ENCODE measurements at places on chromosomes 6 and 20.

DNA sequence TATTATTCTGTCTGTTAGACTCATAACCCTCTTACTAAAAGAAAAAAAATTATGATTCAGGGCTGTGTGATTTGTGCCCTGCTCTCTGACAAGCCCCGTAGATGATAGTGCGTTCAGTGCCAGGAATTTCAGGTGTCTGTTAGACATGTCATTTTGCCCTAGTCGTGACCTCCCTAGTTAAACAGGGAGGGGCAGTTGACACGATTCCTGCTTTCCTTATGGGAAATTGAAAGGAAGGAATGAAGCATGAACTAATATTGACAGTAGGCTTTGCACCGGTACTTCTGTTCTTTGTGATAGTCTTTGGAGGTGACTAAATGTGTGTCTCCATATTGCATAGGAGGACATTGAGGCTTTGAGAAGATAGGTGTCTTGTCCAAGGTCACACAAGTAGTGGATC lies 26.3 kb downstream of the RPRD1B start:
- DNase-seq = no peak

DNA sequence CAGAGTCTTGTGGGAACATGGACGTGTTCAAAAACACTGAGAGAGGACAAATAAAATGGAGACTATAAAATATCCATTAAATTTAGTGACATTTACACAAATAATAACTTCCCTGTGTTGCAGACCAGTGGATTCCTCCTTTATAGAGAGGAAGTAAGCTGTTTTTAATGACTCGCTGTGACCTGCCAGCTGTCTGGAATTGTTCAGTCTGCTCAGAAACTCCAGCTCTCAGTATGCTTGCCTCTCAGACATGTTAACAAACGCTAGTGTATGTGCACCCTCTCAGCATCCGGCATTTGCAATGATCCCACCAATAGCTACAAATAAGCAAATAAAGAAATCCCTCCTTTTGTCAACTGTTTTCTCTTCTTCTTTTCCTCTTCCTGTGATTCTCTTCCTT lies 158.0 kb upstream of the TCF21 start:
- no peak for DNase-seq

DNA sequence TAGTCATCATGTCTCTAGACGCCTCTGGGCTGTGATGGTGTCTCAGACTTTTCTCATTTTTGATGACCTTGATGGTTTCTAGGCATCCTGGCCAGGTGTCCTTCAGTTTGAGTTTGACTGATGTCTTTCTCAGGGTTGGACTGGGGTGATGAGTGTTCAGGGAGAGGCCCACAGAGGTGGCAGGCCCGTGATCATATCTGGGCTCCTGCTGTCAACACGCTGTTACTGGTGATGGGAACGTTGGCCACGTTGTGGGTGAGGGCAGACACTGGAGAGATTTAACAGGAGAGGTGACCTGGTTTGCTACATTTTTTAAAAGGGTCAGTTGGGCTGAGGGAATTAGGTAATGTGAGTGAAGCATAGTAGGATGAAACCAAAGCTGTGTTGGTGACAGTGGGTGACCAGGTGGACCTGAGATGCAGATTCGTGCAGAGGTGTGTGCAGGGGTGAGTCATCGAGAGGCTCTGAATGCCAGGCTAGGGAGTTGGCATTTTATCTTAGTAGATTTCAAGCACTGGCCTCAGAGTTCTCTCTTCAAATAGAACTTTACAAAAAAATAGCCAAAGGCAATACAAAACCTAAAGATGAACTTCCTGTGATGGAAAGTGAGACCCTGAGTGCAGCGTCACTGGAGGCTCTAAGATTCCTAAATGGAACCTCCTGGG lies 174.1 kb downstream of the CDH26 start:
- no peak for DNase-seq

DNA sequence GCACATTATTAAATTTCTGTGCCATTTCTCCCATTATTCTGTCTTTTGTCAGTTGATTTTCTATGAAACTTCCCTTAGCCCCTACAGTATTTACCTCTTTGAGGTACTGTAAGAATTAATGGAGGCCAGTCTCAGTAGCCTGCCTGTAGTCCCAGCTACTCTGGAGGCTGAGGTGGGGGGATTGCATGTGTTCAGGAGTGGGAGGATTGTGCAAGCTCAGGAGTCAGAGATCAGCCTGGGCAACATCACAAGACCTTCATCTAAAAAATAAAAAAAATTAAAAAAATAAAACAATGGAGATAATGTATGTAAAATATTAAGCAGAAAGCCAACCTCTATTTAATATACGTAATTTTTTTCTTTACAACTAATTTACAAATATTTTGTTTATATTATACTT lies 77.8 kb downstream of the OR2B2 start:
- DNase-seq = no peak

DNA sequence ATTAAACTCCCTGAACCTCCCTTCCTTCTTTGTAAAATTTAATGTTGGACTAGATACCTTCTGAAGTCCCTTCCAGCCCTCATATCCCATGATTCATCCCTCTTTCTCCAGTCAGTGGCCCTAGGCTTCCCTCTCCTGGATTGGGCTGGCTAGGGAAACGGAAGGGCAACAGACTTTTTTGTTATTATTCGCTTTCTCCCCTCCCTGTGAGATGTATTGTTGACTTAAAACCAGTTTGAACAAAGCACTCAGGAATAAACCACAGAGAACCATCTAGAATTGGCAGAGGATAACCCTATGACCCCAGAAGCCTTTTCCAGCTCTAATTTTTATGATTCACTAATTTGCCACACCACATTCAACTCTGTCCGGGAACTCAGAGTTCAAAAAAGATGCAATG lies 239.7 kb upstream of the SUPT3H start:
- DNase-seq = no peak

DNA sequence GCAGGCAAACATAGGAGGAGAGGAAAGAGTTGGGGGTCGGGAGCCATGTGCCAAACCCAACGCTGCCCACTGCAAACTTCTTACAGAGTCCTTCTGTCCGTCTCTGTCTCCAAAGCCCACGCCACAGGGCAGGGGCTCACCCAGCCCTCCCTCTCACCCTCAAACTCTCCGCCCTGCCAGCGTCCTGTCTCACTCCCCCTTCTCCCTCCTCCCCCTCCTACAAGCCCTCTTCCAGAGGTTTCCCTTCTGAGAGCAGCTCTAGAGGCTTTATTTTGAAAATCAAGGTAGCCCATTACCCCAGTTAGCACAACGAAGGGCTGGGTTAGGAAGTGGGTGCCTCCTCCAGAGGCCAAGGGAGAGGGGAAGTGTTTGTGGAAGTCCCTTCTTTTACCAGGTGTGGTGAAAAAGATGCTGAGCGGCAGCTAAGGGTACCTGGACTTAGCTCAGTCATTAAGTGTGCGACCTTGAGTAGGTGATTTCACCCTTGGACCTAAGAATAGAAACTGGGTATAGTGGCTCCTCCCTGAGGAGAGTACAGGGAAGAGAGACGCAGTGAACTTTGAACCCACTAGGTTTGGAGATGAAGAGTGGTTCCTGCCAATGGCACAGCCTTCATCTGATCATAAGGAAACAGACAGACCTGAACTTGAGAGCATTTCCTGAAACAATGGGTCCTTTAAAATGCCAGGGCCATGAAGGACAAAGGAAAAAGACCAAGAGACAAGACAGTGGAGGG lies 123.8 kb downstream of the BANF2 start:
- DNase-seq = no peak

DNA sequence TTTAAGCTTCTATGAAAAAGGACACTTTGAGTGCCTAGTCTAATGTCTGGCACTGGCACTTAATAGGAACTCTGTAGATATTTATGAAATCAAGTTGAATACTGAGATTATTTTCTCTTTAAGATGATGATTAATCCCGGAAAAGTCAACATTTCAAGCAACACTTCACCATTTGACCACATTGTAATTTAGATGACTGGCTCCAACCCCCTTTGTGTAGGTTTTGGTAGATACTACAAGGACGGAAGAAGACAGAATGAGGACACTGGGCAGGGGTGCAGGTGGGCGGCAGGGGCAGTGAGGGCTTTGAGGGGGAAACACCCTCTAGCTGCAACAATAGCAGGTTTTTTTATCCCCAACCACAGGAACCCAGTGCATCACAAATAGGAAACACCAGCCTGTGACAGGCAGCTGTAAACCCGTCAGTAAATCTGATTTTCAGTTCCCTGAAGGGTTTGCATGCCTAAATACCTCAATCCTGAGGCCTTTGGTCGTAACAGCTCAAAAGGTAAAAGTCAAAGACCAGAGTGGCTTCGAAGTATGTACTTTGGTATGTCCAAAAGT lies 4.6 kb downstream of the DTNBP1 start:
- DNase-seq = no peak

- no peak for DNase-seq
These were observed 278.2 kb downstream of the CLIC5 start for GRCh38 chr6:45737331-45738056.

GRCh38 chr6:113481910-113482309 lies 375.2 kb upstream of the MARCKS start:
- no peak for DNase-seq

DNA sequence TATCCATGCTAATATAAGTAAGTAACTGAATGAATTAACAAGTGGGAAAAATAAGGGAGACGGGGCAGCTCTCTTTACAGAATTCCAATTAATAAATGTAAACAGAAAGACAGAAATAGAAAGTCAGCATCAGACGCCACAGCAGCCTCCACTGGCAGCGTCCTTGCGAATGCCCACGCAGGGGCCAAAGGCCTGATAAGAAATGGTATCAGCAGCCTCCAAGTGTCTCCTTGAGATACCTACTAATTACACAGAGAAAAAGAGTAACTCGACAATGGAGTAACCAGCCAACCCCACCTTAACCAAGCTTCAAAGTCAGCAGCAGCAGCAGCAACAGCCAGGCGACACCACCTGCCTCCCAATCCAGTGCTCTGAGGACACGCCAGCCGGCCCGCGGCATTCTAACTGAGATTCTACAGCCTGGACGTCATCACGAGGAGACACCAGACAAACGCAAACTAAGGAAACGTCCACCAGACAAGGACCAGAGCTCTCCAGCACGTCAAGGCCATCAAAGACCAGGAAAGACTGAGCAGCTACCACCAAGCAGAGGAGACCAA lies 78.8 kb downstream of the TAF4 start:
- DNase-seq = no peak

GRCh38 chr6:18492972-18493371 lies 105.8 kb downstream of the RNF144B start:
- DNase-seq = no peak

DNA sequence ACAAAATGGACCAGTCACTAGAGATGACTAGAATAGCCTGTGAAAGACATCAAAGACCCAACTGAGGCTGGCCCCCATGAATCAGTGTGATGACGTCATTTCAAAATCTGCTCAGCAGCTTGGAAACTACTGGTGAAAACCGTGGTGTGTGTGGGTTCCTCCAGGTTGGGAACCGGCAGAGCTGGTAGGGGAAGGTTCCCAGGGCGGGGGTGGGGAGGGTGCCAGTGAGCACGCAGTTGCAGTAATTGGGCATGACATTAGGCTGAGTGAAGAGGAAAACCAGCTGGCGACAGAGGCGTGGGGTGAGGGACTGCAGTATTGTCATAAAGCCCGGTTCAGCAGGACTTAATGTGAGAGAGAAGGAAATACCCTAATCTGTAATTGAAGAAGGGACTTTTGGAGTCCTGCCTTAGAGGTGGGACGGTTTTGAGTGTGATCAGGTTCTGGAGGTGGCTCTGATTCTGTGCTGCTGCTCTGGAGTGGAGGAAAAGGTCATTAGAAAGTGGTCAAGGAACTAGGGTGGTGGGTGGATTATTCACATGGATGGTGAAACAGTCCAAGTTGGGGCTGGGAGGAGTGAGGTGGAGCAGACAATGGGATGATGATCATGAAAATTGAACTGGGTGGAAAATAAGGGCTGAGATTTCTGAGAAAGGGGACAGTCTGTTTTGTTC lies 52.0 kb upstream of the MTHFD1L start:
- DNase-seq = no peak

GRCh38 chr6:134238960-134239795 lies 78.7 kb downstream of the SGK1 start:
- DNase-seq = no peak

GRCh38 chr6:10312445-10312844 lies 102.4 kb downstream of the TFAP2A start:
- no peak for DNase-seq

DNA sequence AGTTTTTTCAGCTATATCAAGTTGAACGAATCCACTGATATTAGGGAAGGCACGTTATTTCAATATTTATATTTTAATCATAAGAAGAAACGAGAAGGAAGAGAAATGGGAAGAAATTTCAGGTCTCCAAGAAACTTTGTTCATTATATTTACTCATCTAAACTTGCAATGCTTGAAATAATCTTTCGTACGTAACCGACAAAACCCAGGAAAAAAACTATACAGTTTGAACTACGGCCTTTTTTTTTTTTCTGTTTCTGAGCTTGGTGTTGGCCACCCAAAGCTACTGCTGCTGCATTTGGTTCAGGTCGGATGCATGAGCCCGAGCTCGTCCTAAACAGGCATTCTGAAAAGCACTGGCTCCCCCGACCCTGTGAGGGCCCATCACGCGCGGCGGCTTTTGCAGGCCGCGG lies 548 bp downstream of the PERP start:
- DNase-seq = no peak

GRCh38 chr6:50180646-50181045 lies 130.9 kb upstream of the DEFB112 start:
- no peak for DNase-seq

DNA sequence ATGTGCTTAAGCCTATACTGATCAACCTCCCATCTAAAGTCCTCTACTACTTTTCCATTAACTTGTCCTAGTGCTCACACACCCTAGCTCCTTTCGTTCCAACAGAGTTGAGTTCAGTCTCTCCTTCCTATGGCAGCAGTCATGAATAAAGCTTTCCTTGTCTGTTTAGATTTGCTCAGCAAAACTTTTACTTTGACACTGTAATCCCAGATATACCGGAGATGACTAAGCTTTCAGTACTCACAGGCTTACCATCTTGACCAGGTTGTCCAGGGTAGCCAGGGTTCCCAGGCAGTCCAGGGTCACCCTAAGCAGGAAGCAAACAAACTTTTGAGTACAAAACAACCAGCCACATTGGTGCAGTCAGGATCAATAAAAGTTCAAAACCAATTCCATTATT lies 90.7 kb downstream of the COL21A1 start:
- no peak for DNase-seq

- DNase-seq = no peak
These were observed 132.7 kb upstream of the SLC24A3 start for GRCh38 chr20:19079536-19080299.

- no peak for DNase-seq
These were observed 197.9 kb upstream of the GRIK2 start for GRCh38 chr6:101195588-101195987.

DNA sequence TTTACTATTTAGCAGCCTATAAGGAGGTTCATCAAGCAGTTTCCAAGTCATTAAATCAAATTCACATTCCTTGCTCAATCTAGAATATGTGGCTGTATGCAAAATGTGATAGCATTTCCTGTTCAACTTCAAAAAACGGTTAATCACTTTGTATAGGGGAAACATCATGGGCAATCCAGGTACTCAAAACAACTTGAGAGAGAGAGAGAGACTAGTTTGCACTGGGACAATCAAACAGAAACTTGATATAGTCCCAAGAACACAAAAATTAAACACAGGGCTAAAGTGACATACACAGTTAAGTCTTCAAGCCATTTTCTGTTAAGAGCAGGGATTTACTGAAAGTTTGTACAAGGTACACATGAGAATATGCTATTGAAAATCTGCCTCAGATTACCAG lies 7.4 kb downstream of the CPNE1 start:
- no peak for DNase-seq

All from progenitor cell of endocrine pancreas (in vitro differentiated cells).